ENCODE measurements at places on chromosomes 11 and 22.

- DNase-seq = no peak
Measured at GRCh38 chr11:61728940-61729219, 23.6 kb upstream of the MYRF start.

GRCh38 chr22:45645526-45646414, 25.9 kb upstream of the ATXN10 start:
- DNase-seq = peak; percentile 20

DNA sequence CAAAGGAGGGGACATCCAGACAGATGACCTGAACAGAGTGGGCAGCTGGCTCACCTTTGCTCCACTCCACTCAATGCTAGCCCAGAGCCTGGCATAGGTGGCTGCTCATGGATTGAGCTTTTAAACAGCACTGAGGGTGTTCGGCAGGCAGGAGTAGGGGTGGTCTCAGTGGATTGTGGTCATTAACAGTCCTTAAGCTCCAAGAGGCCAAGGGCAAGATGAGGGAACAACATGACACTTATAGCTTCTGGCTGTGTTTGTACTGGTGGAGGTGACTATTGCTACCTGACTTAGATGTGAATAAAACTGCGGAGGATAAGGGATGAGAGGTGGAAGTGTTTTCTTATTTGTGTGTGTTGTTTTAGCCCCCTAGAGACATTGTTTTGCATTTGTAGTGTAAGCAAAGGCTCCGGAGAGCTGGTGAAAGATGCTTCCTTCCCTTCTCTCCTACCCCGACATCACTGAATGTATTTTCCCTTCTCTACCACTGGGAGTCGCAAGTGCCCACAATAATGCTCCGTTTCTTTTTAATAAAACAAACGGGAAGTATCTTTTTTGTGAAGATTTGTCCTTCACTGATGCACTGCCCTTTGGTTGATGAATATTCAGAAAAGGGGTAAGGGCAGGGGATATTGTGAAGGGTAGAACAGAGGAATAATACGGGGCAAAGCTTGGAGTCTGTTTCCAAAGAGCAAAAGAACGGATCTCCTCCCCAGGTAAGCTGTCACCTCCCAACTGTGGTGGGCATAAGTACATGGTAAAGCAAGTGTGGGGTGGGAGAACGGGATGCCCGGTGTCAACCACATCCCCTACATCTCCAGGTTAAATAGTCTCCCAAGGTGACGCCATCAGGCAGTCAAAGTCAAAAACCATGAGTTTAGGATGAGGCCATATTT, 27.5 kb upstream of the MTNR1B start:
- DNase-seq = no peak

DNA sequence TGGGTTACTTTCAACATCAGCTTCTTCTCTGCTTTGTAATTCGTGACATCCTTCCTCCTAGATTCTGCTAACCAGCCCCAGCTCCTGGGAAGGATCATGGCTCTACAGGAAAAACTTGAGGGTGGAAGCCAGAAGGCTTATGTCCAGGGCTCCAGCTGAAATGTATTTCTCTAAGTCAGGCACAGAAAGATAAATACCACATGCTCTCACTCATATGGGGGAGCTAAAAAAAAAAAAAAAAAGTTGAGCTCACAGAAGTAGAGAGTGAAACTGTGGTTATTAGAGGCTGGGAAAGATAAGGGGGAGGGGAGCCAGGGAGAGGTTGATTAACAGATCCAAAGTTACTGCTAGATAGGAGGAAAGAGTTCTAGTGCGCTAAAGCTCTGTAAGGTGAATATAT, 74.9 kb downstream of the DSCAML1 start:
- DNase-seq = no peak

- peak; percentile 4 for DNase-seq
Measured at GRCh38 chr22:29040385-29041275, 21.0 kb downstream of the C22orf31 start.

DNA sequence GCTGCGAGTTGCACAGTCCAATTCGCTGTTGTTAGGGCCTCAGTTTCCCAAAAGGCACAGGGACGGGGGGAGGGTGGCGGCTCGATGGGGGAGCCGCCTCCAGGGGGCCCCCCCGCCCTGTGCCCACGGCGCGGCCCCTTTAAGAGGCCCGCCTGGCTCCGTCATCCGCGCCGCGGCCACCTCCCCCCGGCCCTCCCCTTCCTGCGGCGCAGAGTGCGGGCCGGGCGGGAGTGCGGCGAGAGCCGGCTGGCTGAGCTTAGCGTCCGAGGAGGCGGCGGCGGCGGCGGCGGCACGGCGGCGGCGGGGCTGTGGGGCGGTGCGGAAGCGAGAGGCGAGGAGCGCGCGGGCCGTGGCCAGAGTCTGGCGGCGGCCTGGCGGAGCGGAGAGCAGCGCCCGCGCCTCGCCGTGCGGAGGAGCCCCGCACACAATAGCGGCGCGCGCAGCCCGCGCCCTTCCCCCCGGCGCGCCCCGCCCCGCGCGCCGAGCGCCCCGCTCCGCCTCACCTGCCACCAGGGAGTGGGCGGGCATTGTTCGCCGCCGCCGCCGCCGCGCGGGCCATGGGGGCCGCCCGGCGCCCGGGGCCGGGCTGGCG, at the start of gene BCR:
Gene BCR (plus strand): TSS at position 209 of the 592 bp plus-strand sequence. CDS start 452 bp downstream, outside the sequence.
- peak; percentile 72 for DNase-seq

DNA sequence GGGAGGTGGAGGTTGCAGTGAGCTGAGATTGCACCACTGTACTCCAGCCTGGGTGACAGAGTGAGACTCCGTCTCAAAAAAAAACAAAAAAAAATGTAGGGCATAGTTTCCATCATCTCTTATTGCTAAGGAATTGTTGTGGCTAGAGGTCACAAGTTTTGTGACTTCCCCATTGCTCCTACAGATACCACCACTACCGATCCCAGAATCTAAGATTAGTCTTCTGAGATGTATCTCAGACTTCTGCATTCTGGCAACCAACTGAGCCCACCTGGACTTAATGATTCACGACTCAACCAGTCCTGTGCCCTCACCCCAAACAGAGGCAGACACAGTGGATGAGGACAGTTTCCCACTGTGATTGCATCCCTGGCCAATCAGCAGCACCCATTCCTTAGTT, 148.9 kb downstream of the NECTIN1 start:
- DNase-seq = no peak

- DNase-seq = no peak
Measured at GRCh38 chr22:42180349-42180842, 49.8 kb upstream of the CYP2D6 start.

DNA sequence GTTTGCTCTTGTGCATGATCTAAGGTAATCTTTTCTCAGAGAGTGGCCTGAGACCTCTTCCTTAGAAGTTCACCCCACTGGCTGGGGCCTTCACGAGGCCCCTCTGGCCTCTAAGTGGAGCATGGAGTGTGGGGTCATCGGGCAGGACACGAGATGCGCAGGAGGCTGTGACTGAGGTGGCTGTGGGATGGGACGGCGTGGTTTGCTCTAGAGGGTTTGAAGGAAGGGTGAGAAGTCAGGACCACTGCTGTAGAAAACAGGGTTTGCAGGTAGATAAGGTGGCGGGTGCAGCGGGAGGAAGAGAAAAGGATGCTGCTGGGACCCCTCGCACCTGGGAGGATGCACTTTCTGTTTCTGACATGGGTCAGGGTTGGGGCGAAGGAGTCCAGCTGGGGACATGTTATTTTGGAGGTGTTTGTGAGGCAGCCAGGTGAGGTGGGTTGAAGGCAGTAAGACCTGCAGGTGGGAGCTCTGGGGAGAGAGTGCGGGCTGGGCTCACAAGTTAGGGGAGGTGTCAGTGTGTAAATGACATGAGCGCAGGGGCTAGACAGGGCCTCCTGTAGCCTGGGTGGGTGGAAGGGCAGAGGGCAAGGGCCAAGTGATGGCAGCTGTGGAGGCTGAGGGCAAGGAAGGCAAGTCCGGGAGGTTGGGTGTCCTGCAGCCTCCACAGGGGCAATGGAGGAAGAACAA, 62.5 kb downstream of the KCNQ1 start:
- DNase-seq = no peak

DNA sequence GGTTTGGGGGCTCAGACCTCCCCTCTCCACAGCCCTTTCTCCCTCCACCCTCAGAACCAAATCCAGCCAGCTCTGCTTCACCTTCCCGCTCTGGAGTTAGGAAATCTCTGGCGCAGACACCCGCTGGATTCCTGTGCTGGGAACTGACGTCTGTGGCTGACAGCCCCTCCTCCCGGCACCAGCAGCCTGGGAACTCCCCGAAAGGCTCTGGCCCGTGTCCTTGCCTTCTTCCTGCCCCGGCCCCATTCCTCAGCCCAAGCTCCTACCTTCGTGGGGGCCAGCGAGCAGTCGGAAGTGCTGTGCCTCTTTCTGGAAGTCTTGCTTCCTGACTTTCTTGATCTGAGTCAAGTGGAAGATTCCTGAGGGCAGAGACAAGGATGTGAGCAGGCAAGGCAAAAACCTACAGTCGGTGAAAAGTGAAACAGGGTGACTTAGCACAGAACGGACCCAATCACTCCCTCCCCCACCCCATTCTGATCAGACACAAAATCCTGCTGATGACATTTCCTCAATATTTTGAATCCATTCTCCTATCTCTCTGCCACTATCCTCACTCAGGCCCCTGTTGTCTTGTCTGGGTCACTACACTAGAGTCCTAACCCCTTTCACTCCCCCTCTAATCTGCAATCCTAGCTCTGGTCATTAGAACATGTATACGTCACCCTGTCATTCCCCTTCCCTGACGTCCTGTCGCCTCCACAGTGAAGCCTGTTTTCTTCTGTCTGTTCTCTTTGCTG, 34.1 kb downstream of the CHRDL2 start:
- DNase-seq = no peak

DNA sequence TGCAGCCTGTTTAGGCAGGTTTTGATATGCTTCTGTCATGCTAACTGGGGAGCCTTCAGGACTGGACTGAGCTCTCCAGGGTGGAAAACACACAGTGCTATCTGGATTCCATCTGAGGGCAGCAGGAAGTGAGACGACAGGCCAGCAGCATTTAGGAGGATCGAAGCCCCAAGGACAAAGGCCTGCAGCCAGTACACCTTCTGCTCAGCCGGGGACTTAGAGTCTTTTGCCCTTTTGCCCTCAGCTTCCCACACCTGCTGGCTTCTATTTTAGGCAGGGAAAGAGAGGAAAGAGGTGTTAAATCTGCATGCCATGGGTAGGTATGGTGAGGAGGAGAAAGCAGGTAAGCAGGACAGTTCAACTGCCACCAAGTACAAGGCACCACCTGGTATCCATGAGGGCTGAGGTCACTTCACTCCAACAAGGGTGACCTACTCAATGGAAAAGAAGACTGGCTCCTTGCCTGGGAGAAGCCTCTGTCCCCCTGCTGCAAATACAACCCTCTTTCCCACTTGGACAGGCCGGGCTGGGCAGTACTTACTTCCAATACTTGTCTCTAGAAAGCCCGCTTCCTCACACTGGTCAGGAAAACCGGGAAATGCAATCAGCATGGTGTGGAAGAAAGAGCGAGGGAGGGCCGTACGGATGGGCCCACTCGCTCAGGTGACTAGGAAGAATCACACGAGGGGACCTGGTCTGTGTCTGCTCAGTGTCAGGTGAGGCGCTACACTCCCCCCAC, 12.3 kb downstream of the LARGE2 start:
- no peak for DNase-seq

- DNase-seq = no peak
Measured at GRCh38 chr22:23401111-23401909, 178.8 kb downstream of the IGLL1 start.

DNA sequence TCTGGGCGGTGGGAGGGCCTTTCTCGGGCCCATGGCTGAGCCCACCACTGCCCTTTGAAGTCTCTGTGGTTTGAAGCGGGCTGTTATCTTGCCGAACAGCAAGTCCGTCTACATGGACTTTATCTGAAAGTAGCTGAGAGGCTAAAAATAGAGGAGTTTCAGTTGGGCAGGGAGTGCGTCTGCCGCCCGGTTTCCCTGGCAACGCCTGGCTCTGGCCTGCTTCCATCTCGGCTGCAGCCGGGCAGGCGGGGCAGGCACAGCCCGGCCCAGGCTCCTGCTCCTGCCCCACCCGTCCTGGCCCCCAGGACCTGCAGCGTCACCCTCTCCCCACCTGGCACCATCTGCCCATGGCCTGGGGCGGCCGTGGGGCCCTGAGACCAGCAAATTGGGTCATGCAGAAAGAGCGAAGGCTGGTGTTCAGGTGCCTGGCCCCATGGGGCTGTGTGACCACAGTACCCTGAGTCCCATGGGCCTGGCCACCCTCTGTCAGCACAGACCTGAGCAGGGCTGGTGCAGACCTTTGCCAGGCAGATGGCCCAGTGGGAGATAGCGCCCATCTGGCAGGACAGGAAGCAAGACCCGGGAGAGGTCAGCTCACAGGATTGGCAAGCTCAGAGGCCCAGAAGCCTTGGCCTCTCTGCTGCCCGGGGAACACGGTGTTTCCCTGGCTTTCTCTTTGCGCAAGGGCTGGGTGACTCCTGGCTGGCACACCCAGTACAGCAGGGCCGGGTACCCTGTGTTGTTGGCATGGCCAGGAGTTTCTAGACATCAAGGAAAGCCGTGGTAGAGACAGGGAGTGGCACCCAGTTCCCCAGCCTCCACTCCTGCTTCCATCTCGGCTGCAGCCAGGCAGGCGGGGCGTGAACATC, 79.1 kb upstream of the KCNQ1OT1 start:
- peak; percentile 11 for DNase-seq

GRCh38 chr11:34941688-34942087, 25.3 kb downstream of the PDHX start:
- DNase-seq = no peak

- DNase-seq = no peak
Measured at GRCh38 chr11:130585545-130585944, 137.1 kb downstream of the ADAMTS15 start.

GRCh38 chr11:93199616-93200015, 1.8 kb upstream of the SLC36A4 start:
- DNase-seq = no peak

GRCh38 chr11:115996125-115996807, 492.1 kb upstream of the CADM1 start:
- no peak for DNase-seq

DNA sequence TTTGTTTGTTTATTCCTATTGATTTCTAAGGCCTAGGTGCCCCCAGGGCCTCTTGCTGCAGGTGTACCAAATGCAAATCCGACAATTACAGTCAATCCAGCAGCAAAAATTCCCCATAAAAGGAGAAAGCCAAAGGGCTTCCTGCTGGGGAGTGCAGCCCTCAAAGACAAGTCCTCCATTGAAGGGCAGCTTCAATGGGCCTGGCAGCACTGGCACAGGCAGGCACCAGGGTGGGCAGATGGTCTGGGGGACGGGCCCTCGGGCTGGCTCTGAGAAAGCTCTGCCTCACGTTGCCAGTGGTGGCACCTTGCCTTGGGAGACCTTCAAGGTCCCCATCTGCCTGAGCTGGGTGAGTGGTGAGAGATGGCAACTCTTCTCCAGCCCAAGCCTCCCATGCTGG, 128.0 kb downstream of the DSCAML1 start:
- DNase-seq = no peak
